ENCODE measurements at places on chromosomes 6 and 20. TPM values are rescaled to one million over a fixed set of nuclear protein-coding genes. Genes with fewer than 3 reads are reported as not detected.

TCP11 gene
- polyA plus RNA-seq, result 1.8 TPM

GRCh38 chr6:118744261-118744941 is 93.0 kb upstream of the CEP85L start:
- DNase-seq, result no peak

- no peak for DNase-seq
Observed at GRCh38 chr6:20630136-20630535, 95.9 kb downstream of the CDKAL1 start.

- DNase-seq, result no peak
Observed at GRCh38 chr6:166864333-166864732, 92.0 kb downstream of the RNASET2 start.

- DNase-seq, result no peak
Observed at GRCh38 chr6:155219299-155219698, 44.5 kb upstream of the CLDN20 start.

DNA sequence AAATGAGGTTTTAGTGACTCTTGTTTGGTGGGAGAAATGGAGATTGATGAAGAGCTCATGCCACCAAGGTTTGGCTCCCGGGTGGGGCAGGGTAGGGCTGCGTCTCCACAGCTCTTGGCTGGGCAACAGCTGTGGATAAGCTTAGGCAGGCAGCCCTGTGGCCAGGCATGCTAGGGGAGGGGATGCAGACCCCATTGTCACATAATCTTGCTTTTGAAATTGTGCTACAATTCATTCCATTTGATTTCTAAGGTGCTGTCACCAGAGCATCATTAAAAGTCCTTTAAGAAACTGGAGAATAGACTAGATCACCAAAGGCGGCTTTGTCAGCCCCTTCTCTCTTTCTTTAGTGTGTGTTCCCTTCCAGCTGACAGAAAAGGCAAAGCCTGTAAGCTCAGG is 574.2 kb upstream of the JAG1 start:
- no peak for DNase-seq

- DNase-seq, result no peak
Observed at GRCh38 chr6:37699887-37700619, 2.4 kb upstream of the MDGA1 start.

- DNase-seq, result no peak
Observed at GRCh38 chr6:89948876-89949275, 54.6 kb downstream of the GJA10 start.

GRCh38 chr6:84017709-84018452 is 15.7 kb upstream of the MRAP2 start:
- DNase-seq, result no peak

DNA sequence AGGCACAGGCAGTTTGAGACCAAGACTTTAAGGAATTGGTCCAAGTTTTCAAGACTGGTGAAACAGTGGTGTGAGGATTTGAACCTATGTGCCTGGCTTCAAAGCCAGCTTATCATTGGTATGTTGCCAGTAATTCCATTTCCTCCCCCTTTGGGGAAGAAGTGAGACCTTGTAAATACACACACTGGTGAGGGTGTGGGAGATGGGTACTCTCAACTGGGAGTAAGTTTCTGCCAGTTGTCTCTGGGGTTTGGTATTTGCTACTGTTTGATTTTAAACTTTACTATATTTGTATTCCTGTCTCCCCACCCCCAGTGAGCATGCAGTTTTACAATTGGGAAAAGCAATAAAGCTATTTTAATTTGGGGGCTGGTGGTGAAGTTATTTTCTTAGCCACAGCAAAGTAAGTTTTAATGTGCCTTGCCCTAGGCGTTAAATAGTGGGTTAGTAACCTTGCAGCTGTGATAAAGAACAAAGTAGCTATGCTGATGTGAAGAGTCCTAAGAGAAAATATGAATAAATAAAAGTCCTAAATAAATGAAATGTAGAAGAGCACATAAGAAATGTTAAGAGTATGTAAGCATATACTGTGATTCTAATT is 31.0 kb downstream of the SNX9 start:
- no peak for DNase-seq

DNA sequence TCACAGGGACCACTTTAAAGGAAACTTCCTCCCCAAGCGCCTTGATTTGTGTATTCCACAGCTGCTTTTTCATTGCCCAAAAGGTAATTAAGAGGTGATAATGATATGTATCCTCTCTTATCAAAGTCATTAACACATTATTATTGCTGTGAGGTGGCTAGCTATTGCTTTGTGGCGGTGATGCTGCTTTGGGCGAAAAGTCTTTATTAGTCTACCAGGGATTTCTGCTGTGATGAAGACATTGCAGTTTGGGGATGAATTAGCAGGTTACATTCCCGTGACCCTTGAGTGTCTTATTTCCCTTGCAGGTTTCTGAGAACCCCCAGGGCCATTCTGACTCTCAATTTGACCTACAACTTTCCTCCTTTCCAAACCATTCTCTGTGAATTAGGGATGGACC is 143.4 kb upstream of the SOX4 start:
- DNase-seq, result no peak

WFDC10B gene
- polyA plus RNA-seq, result not detected

- DNase-seq, result no peak
Observed at GRCh38 chr6:162217811-162218493, 509.6 kb downstream of the PRKN start.

GRCh38 chr20:24916412-24916811 is 32.7 kb upstream of the CST7 start:
- no peak for DNase-seq

C6orf163 gene
- 7.5 TPM for polyA plus RNA-seq

DNA sequence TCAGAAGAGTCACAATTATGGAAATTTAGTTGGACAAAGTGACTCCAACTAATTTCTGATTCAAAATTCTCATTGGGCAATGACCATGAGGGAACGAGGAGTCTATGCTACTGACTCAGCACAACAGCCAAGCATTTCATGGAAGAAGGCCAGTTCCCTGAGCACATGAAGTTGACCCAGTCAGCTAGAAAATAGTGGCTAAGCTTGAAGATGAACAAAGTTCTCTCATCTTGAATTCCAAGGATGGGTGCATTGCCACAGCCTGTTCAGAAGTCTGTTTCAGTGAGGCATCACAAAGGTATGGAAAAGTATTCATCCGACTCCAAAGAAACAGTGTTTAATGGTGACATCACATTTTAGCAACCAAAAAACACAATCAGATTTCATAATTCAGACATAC is 676.9 kb downstream of the HACE1 start:
- no peak for DNase-seq

DNA sequence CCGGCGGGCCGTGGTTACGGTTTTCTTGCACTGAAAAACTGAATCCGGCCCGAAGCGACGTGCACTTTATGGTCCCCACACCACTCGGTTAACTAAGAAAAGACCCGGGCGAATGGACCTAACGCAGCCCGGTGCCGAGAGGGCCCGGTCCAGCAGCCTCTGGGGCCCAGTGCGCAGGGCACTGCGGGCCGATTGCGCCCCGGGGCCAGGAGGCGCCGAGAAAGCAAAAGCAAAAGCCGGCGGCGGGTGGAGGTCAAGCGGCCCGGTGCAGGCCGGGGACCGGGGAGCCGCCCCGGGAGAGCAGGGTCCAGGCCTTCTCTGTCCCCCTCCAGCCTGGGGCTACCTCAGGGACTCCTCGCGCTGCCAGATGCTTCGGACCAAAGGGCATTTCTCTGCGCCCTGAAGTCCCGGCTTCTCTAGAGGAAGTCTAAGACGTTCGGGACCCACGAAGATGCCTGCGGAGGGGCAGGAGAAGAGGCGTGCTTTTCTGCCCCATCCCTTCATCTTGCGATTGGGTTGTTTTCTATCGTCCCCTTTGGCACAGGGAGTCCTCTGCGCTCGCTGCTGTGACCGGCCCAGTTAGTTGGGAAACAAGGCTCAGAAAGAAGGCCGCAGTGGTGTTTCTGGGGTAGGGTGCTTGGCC is 4.4 kb downstream of the FOXF2 start:
- no peak for DNase-seq

- DNase-seq, result no peak
Observed at GRCh38 chr20:44324343-44324742, 12.5 kb upstream of the R3HDML start.

RFX6 gene
- 0.05 TPM for polyA plus RNA-seq

GRCh38 chr6:90294614-90294988 is 2.0 kb downstream of the BACH2 start:
- DNase-seq, result no peak

DNA sequence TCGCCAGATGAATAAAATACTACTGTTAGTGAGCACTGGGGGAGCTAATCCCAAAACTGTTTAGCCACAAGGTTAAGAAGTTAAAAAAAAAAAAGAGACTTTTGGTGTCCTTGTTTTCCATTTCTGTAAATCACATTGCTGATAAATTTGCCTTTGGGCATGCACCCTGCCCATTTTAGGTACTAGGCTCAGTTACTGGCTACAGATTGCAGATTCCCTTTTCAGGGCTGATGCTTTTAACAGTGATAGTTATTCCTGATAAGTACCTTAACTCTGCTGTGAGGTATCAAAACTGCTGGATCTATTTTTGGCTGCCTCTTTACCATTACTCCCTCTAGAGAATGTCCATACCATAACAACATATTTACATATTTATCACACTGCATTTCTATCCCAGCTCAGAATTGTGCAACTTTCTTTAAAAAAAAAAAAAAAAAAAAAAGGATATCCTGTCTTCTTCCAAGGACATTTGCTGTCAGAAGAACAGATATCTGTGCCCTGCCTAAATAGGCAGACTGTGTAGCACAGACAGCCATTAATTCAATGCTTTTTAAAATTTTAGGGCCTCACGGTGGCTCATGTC is 94.5 kb downstream of the SSR1 start:
- DNase-seq, result no peak

DNA sequence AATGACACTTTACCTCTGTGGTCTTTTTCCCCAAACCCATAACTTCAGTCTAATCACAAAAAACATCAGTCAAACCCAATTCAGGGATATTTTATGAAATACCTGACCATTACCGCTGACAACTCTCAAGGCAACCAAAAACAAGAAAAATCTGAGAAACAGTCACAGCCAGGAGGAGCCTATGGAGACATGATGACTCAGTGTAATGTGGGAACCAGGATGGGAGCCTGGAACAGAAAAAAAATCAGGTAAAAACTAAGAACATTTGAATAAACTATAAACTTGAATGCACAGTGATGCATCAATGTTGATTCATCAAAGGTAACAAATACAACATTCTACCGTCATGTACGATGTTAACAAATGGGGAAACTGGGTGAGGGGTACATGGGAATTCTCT is 84.1 kb upstream of the TSHZ2 start:
- no peak for DNase-seq

DNA sequence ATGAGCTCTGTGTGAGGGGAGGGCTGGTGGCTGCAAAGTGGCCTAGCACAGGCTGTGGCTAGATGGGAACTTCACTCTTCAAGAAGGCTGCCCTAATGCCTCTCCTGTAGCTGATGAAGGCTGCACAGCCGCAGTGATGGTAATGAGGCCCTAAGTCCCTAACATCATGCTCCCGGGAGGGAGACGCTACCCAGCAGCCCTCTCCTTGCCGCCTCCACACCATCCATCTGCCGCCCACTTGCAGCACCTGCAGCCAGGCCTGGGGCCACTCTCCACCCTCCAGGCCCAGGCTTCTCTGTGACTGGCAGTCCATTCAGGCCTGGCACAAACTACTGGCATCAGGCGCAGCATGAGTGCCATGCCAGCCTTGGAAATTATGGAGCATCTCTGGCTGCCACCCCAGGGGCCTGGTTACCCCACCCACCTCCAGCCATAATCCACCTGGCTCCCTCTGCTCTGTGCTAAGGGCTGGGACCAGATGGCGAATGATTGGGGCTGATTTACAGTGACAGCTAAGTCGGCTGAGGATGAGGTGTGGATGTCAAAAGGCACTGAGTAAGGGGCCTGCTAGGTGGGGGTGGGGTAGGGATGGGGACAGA is 284.2 kb downstream of the LRFN2 start:
- DNase-seq, result no peak

DNA sequence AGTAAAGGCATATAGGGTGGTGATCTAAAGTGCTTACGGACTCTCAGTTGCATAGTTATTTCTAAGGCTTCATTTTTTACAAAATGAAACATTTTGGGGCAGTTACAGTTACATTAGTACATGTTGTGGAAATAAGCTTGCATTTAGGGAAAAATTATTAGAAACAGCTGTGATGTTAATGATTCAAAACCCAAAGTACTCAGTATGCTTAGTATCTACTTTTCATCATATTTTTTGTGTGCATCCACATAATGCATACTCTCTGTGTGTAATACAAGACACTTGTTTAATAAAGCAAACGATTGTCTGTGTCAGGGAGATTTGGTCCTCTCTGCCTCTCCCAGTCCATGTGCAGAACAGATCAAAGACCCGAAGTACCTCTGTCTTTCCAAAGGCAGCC is 11.4 kb upstream of the TBX18 start:
- no peak for DNase-seq

TP53TG5 gene
- 1.0 TPM for polyA plus RNA-seq

C6orf58 gene
- 1.9 TPM for polyA plus RNA-seq

SOX18 gene
- polyA plus RNA-seq, result 12.1 TPM

MAS1 gene
- polyA plus RNA-seq, result 0.05 TPM

- DNase-seq, result no peak
Observed at GRCh38 chr6:46993846-46994245, 48.3 kb downstream of the ADGRF1 start.

GRCh38 chr6:33702345-33702977 is 9.0 kb downstream of the UQCC2 start:
- DNase-seq, result no peak

- no peak for DNase-seq
Observed at GRCh38 chr20:38723017-38723847, 1.1 kb upstream of the SLC32A1 start.

DNA sequence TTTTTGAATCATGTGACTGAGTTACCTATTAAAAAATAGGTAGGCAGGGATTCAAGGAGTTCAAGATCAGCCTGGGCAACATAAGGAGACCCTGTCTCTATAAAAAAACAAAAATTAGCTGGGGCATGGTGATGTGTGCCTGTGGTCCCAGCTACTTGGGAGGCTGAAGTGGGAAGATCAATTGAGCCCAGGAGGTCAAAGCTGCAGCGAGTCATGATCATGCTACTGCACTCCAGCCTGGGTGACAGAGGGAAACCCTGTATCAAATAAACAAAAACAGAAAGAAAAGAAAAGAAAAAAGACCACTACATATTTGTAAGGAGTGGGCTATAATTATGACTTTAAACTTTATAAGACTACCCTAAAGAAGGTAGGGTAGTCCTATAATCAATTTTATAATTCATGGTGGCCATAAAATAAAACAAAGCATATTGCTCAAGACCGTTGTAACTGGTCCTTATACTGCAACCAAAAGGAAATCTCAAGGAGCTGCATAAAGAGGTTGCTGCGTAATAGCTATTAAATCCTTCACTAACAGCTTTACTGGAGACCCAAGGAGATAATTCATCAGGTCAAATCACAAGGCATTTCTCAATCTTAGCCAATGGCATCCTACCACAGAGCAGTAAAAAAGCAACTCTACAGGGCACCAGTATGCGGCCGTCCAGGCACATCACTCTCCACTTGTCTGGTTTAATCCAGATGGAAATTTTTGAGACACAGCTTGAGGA is 13.5 kb downstream of the PIGU start:
- no peak for DNase-seq

GSTA2 gene
- 0.36 TPM for polyA plus RNA-seq

LY6G5B gene
- 22.8 TPM for polyA plus RNA-seq

LINC00237 gene
- not detected for polyA plus RNA-seq

DNA sequence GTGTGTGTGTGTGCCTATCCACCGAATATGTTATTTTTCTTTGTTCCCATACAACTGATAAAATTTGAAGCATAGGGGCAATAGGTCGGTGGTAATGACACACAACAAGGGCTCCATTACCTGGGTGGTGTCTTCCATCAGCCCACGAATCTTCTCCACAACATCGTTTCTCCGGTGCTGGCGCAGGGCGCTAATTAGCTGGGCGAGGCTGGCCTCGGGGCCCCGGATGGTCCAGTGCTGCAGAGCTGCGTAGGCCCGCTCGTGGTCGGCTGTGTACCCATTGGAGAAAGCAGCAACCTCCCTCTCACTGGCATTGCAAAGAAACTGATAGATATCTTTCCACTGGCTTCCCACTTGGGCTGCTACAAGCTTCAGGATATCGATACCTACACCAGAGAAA is 56.6 kb downstream of the TNFRSF21 start:
- DNase-seq, result no peak

Measured in renal cortex interstitium (tissue), 15 donors.